CD4-positive, alpha-beta T cell (primary cell): ENCODE measurements at places on chromosomes 5 and 9. TPM values are rescaled to one million over a fixed set of nuclear protein-coding genes. Genes with fewer than 3 reads are reported as not detected.

DNA sequence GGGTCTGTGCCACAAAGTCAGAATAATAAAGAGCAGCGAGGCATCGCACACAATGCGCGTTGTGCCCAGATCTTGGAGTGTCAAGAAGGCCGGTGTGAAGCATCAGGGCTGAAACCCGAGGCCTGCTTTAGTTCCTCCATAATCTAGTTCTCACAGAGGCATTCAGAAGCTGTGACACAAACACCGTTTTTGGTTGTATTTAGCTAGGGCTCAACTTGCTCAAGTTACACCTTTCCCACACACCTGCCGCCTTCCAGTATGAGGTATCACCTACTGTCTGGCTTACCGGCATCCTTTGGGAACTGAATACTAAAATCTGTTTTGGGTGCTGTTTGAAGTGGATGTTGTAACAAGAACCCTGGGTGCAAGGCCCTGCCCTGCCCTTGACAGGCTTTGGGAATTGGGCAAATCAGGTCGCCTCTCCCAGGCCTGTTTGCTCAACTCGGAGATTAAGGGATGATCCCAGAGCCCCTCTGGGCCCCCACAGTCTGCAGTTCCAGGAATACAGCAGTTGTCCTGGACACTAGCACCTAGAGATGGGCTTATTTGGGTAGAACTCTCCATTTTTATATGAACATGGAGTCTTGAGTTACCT, 27.0 kb downstream of the SLC25A25 start:
- no peak for DNase-seq
- H3K27ac ChIP-seq, result no peak overlapping the region
- no peaks in the 10 kb centered on the region for H3K27me3 ChIP-seq
- H3K36me3 ChIP-seq, result peaks cover 33% of the 10 kb centered on the region
- no peak overlapping the region for H3K4me3 ChIP-seq

- no peak overlapping the region for H3K4me3 ChIP-seq
- H3K4me1 ChIP-seq, result no peaks in the 10 kb centered on the region
- H3K27ac ChIP-seq, result no peak overlapping the region
These were observed 187.9 kb upstream of the TLX3 start for GRCh38 chr5:171120986-171121622.

- H3K27me3 ChIP-seq, result peaks cover 7% of the 10 kb centered on the region
- H3K36me3 ChIP-seq, result no peaks in the 10 kb centered on the region
- no peak overlapping the region for H3K27ac ChIP-seq
- no peak overlapping the region for H3K4me3 ChIP-seq
- DNase-seq, result no peak
These were observed 115.1 kb upstream of the DAP start for GRCh38 chr5:10876006-10876744.

GRCh38 chr5:165196961-165197360, 1691.5 kb downstream of the MAT2B start:
- H3K27ac ChIP-seq, result no peak overlapping the region
- no peak for DNase-seq
- H3K4me1 ChIP-seq, result no peaks in the 10 kb centered on the region
- no peaks in the 10 kb centered on the region for H3K27me3 ChIP-seq

DNA sequence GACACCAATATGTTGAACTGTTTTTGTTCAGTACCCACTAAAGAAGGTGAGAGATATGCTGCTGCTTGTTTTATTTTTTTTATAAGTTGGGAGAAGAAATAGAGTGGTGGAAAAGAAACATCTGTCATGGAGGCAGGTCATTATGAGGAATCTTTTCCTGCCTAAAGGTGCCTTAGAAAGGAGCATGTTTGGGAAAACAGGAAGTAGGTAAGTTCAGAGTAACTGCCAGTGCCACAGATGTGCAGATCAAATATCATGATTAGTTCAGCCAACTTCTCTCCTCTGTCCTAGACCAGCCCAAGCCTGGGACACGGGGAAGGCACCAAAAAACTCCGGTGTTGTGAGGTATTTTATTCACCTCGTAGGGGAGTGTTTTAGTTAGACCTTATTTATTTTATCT, 144.2 kb downstream of the MAN2A1 start:
- no peak overlapping the region for H3K27ac ChIP-seq
- no peaks in the 10 kb centered on the region for H3K27me3 ChIP-seq
- H3K4me3 ChIP-seq, result no peak overlapping the region
- DNase-seq, result no peak
- no peaks in the 10 kb centered on the region for H3K4me1 ChIP-seq
- H3K36me3 ChIP-seq, result peaks cover 30% of the 10 kb centered on the region

The GPX8 gene
- not detected for total RNA-seq

DNA sequence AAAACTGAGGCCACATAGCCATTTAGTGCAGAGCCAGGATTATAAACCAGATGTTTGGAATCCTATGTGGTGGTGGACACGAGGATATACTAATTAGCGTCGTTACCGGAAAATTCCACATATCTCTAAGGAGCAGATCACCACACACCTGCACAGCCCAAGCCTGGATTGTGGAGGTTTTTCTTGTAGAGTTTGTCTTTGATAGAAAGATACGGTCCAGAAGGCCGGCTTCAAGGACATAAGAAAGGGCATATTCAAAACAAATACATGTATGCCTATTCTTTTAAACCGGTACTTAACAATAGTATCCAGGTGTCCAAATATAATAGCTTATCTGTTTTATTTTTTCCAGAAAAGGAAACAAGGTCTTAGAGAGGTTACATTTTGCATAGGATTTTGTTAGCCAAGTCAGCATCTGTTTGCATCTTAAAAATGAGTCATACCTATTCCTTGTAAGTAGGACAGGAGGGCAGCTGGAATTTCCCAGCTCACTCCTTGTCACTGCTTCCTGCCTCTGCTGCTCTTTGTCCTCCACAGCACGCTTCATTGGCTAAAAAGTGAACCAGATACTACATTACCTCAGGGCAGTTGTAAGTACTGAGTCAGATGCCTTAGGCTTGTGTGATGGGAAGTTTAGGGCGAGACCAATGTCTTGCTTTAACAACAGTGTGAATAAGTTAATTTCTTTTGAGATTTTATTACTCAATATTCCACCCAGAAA, 3.6 kb downstream of the TMC1 start:
- no peaks in the 10 kb centered on the region for H3K36me3 ChIP-seq
- DNase-seq, result no peak
- H3K4me1 ChIP-seq, result peaks cover 25% of the 10 kb centered on the region
- H3K27me3 ChIP-seq, result no peaks in the 10 kb centered on the region
- no peak overlapping the region for H3K27ac ChIP-seq

The DEPDC1B gene
- total RNA-seq, result 0.39 TPM
